CD8-positive, alpha-beta memory T cell (primary cell): ENCODE measurements at places on chromosomes 13 and 19.

DNA sequence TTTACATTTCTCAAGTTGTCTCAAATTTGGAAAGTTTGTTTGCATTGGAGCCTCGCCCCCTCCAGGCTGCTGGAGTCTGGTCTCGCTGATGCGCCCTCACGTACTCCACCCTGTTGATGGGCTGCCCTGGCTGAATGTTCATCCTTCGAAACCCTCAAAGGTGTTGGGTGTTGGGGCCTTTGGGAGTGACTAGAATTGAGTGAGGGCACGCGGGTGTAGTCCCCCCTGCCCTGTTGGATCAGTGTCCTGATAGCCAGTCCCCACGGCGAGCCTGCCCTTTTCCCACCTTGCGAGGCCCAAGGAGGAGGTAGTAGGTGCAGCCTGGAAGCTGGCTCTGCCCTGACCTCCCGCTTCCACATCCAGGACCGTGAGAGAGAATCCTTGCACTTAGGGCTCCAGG, 14.8 kb downstream of the TFDP1 start:
- DNase-seq: no peak

DNA sequence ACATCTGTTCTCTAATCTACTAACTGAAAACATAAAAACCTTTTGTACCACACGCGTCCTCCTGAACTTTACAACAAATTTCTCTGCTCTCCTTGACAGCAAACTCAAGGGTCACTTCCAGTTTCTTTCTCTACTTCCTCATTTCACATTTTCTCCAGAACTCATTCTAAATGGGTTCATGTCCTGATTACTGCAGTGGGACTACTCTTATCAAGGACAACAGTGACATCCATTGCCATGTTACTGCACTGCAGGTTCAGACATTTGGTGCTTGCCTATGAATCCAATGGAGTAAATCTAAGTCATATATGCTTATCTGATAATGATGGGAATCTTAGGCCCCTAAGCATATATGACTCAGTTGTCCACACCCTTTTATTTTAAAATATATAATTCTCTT, 35.3 kb downstream of the FPR3 start:
- no peak for DNase-seq

- no peak for DNase-seq
Measured at GRCh38 chr19:41604831-41605230, 22.0 kb downstream of the CEACAM4 start.

DNA sequence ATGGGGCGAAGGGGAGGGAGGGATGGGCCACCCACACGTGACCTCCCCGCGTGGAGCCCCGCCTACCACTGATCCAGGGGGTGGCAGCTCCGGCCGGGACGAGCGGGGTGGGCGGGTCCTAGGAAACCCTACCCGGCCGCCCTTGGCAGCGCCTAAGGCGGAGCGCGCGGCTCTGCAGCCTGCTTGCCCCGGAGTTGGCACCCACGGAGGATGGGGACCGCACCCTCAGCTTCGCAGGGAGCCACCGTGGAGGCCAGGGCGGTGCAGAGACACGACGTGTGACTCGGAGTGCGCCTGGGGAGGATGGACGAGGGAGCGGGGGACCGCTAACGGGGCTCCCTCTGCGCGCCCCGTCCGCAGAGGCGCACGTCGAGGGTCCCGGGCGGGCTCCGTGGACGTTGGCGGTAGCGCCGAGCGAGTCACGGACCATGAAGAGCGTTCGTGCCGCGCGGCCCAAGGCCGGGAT, at the start of gene RGS9BP:
Gene RGS9BP (plus strand): TSS at position 129 of the 466 bp plus-strand sequence. CDS start 416 bp downstream, outside the sequence.
- peak; percentile 68 for DNase-seq

GRCh38 chr13:60167121-60167520, 3.4 kb upstream of the DIAPH3 start:
- no peak for DNase-seq

DNA sequence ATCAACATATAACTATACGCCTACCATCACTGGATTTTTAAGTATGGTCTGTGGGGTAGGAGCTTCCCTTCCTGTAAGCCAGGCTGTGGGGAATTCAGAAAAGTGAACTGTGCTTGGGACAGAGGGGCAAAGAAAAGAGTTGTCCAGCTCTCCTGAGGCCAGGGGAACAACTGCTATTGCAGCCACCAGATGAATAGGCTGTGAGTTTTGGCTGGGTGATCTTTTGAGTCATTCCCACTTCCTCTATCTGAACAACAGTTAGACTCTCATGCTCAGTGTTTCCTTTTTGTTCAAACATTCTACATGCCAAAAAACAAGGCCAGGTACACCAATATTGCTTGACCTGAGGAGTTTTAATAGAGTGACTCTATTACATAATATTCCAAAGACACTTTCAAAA, 426.2 kb upstream of the DACH1 start:
- DNase-seq: no peak

DNA sequence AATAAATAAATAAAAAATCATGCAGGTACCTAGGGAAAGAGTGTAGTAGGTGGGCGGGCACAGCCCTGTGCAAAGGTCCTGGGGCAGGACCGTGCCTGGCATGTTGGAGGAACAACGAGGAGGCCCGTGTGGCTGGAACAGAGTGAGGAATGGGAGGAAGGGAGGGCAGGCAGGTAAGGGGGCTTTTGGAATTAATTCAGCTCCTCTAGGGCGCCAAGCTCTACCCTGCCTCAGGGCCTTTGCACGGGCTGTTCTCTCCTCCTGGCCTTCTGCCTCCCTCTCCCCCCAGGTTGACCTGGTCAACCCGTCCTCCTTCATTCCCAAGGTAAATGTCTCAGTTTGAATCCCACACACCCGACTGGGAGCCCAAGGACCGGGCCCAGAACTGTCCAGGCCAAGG, 31.1 kb upstream of the SEMA6B start:
- no peak for DNase-seq

- peak; percentile 70 for DNase-seq
Measured at GRCh38 chr19:35879770-35880317, 11.5 kb downstream of the APLP1 start.

DNA sequence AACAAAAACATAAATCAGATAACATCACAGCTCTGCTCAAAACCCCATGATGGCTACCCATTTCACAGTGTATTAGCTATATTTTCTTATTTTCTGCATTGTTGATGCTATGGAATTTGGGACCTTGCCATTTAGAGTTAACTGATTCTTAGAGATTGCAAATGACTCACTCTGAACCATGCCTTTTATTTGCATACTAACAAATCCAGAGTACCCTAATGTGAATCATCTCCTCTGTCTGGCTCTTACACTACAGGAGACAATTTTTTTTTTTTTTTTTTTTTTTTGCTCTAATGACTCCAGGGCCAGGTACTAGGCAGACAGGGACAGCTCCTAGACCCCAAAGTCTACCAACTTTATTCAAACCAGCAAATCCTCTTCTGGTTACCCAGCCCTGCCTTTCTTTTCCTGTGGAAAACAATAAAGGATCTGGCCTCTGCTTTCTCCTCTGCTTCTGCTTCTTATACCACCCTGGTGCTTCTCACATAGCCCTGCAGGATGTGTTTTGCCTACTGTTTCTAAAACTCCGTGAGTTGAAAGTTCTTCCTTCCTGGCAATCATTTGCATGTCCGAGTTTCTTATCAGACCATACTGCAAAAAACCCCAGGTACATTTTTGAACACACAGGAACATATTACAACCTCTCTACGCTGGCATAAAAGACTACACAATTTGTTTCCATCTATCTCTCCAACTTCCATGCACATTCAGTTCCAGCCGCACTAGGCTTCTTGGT, 10.6 kb upstream of the ZNF460 start:
- no peak for DNase-seq

DNA sequence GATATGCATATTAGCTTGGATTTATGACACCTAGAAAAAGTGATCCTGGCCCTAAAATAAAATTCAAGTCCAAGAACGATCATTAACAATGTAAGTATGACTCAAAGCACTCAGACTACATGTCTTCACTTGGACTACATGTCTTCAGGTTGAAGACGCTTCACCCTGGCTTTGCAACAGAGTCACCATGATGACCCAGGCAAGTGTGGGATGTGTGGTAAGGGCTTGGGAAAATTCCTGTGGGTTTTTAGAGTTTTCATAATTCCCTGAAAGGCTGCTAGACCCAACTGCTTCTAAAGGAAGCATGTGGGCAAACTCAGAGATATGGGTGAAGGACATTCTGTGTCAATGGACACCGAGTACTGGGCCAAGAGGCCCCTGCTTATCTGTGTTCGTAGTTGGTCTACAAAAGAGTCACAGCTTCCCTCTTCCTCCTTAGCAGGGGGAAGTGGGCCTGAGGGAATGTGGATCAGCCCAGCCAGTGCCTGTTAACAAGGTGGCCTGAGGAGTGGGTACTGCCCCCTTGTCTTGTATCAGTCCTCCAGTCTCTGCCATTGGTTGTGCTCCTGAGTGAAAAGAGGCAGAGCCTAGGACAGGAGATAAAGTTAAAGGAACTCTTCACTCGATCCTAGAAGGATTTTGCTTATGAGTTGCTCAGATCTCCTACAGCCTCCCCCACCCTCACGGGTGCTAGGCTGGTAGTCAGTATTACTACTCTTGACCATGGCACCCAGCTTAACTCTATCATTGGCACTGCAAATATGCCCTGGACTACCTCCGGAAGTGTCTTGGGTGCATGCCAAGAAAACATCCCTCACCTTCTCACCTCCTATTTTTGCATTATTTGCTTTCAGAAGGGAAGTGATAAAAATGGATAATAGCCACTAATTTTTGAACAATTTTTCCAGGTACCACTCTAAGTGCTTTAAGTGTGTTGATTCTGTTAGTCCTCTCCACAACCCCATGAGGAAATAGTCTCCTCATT, 406.3 kb downstream of the COG6 start:
- no peak for DNase-seq

- DNase-seq: no peak
Measured at GRCh38 chr13:18952225-18953016, 229.2 kb downstream of the TUBA3C start.

- DNase-seq: no peak
Measured at GRCh38 chr13:111632906-111633305, 312.5 kb downstream of the TEX29 start.

GRCh38 chr13:30442926-30443325, 20.6 kb downstream of the UBE2L5 start:
- DNase-seq: no peak

DNA sequence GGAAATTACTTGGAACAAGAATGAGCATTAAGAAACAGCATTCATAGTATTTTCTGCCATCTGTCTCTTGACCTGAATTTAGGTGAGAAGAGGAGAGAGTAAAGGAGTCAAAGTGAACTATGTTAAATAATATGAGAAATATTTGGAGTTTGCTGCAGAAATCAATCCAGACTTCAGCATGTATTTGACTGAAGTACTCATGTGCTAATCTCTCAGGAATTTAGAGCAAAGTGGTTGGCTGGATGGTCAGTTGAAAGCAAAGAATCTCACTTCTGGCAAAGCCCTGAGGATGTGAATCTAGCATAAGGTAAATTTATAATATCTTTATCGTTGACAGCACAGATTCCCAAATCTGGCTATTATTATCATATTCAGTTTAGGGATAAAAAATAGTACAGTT, 394.3 kb downstream of the PCDH17 start:
- no peak for DNase-seq

DNA sequence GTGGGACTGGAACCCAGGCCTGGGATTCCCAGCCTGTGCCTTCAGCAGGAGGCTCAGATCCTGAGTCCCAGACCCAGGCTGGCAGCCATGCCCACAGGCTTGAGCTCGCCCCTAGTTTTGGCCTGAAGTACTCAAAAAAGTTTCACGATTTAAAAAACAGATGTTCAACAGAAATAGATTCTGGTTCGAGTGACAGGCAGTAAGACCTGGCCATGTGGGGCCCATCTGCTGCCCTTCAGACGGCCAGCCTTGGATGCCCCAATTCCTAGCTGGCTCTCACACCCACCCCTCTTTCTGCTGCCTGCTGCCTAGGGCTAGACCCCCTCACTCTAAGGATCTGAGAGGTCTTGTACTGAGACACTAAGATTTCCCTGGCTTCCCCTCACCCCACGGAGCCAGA, 2.8 kb upstream of the DMPK start:
- DNase-seq: no peak

DNA sequence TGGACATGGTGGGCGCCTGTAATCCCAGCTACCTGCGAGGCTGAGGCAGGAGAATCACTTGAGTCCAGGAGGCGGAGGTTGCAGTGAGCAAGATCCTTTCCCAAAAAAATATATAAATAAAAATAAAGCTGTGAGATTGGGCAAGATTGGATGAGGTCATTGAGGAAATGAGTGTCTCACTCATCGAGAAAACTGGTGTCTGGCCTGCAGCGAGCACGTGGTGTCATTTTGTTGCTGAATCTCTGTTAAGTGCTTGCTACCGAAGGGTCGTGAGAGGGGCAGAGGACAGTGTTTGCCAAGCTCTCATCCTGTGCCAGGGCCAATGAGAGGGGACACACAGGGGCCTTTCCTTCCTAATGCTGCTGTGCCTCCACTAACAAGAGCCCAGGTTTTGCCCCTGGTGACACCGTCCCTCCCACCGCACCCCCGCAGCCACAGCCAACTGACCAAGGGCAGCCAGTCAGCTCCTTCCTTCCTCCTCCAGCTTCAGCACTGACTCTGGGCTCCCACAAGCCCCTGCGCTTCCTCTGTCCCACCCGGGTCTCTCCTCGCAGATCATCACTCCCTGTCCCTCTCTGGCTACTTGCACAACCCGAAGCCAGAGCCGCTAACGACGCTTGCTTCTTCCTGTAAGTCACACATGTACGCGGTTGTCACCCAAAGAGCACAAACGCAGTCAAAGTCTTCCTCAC, 3.2 kb downstream of the POLD1 start:
- DNase-seq: no peak

DNA sequence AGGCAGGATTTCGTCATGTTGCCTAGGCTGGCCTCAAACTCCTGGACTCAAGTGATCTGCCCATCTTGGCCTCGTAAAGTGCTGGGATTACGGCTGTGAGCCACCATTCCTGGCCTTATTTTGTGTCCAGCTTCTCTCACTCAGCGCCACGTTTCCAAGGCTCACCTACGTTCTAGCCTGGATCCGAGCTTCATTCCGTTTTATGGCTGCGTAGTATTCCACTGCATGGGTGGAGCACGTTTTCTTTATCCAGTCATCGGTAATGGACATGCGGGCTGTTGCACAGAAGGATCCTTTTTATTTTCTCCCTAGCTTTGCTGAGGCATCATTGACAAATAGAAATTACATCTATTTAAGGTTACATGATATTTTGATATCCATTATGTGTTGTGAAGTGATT, 16.6 kb downstream of the ADGRL1 start:
- no peak for DNase-seq

DNA sequence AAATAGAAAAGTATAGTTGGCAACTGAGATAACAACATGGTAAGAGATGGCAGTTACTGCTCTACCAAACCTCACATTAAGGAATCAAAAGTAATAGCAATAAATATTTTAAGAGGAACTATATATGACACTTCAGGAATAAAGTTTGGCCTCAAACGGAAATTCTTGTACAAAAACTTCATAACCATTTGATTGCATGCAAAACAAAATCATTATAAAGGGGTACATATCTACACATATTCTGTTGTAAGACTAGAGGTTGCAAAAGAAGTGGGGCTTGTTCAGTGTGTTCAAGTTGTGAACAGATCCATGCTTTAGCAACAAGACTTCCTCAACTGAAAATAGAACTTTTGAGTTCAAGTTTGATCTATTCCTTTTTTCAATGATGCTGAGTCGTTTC, 133.5 kb upstream of the MIR17HG start:
- no peak for DNase-seq
